ENCODE measurements at places on chromosomes 12 and 14.

- peak; percentile 29 for DNase-seq
Measured at GRCh38 chr14:21734457-21735074, 60.9 kb upstream of the OR4E1 start.

DNA sequence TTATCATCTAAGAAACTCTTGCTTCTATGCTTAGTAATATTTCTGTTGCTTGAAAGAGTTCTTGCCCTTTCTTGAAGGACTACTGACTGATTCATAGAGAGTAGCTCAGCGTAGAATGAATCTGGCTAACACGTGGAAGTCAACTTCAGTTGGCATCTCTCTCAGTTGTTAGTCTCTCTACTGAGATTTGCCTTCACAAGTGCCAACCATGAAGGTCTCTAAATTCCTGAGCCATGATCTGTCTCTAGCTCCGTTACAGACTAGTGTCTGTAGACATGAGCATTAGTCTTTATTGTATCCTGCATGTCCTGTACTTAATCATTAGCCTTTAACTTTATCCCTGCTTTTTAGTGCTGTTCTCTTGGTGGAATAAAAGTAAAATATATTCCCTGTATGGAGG is 19.1 kb upstream of the ALX1 start:
- no peak for DNase-seq

DNA sequence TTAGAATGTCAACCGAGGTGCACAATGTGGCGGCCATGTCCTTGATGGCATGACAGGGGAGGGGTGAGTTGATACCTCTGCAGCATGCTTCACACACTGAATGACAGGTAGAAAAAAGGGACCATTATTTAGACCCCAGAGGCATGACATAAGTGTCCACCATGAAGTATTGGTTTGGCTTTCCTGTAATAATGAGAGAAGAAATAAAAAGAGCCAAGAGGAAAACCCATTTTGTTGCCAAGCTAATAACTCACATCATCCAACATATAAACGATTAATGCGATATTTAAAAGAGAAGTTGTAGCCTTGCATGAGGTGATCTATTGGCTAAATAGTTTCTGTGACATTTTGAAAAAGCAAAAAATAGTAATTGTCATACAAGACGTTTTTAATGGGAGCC is 343.4 kb downstream of the LRIG3 start:
- no peak for DNase-seq

DNA sequence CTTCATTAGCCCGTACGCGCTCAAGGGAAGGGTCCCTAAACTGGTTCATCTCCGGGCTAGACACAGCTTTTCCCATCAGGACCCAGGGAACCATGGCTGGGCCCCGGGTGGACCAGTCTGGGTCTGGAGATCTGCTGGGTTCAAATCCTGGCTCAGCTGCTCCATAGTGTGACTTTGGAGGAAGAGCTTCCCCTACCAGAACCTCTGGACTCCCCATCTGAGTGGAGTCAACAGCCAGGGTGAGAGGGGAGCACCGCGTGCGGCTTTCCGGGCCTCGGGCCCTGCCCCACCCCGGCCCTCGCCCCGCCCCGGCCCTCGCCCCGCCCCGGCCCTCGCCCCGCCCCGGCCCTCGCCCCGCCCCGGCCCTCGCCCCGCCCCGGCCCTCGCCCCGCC is 41.2 kb downstream of the BEGAIN start:
- peak; percentile 80 for DNase-seq

- no peak for DNase-seq
Measured at GRCh38 chr14:61256826-61257468, 24.2 kb downstream of the TMEM30B start.

DNA sequence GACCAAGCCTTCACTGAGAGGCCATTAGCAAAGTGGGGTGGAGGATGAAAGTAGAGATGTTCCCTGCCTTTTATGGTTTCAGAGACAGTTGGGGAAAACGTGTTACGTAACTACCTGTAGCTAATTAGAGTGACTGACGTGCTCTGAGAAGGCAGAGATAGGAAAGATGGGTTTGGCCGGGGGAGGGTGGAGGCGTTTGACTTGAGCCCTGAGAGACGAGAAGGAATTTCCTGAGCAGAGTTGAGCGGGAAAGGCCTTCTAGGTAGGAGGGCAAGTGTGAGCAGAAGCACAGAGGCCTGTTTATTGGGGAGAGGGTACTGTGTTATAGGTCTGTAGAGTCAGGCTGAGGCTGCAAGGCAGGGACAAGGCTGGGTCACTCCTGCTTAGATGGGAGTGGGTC is 8.6 kb downstream of the TUNAR start:
- DNase-seq: no peak
